ENCODE measurements at places on chromosomes 5 and 9.

DNA sequence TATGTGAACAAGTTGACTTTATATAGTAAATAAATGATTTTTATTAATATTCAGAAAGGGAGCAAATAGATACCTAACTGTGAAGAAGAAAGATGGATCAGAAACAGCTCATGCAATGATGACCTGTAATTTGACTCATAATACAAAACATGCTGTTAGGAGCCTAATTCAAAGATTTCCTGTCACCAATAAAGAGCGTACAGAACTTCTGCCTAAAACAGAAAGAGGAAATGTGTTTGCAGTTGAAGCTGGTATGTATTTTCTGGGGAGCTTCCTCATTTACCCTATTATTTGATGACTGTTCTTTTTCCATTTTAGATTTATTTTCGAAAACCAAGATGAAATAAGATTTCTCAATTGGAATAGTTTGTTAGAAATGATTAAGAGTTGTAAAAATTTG lies 11.4 kb downstream of the YTHDC2 start:
- DNase-seq: no peak

DNA sequence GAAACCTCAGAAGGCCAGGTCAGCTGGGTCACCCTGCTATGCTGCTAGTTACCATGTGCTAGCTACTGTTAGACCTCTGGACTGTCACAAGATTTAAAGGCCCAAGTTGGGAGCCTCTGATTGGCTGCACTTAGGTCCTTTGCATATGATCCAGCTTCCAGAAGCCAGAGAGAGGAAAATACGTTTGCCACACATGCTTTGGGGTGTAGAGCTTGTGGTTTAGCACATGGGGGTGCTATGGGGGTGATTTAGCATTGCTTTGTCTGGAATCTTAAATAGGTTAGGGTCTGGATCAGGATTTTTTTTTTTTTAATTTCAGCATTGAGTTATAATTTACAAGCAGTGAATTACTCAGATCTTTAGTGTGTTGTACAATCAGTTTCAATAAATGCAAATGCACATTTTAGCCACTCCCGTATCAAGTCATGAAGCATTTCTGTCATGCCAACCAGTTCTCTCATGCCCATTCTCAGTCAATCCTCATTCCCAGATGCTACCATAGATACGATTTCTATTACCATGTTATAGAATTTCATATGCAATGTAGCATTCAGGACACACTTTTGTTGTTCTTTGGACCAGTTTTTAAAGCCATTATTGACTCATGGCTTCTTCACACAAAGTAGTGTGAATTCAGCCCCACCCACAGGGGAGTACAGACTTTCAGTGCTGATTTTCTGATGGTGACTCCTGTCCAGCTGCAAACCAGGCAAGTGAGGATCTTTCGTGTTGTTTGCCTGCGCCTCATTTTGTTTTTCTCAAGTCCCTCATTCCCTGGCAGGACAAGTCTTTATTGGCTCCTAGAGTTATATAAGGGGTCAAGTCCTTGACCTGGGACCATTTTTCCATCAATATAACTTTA lies 250.4 kb downstream of the LRRC70 start:
- no peak for DNase-seq

DNA sequence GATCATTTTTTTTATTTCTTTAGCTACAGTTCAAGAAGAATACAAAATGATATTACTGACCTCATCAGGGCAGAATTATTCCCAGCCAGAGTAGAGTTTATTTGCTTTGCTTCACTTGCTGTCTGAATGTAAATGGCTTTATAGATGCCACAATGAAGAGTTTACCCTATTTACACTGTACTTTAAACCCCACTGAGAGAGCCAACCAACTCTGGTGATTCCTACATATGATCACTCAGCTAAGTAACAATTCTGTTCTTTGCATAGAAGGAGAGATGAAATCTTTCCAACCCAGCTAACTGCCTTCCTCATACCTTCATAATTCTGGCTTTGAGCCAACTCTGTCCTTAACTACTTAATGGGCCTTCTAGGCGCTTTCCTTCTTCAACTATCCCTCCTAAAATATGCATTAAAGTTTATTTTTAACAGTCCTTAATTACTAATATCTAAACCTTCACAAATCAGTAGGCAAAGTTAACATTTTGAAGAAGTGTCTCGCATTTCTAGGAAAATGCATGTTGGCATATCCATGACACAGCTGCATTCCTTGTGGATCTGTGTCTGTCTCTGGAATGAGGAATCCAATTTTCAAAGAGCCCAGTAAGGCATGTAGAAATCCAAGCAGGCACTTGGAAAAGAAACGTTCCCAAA lies 284.8 kb upstream of the GRAMD2B start:
- peak; percentile 27 for DNase-seq

- peak; percentile 91 for DNase-seq
Measured at GRCh38 chr9:91071184-91071990, 269.8 kb downstream of the SYK start.

- peak; percentile 81 for DNase-seq
Measured at GRCh38 chr9:128920381-128921058, at the start of gene PHYHD1. PHYHD1 (plus strand) TSS chr9:128920982; CDS start chr9:128922324, 1,342 bp downstream.

DNA sequence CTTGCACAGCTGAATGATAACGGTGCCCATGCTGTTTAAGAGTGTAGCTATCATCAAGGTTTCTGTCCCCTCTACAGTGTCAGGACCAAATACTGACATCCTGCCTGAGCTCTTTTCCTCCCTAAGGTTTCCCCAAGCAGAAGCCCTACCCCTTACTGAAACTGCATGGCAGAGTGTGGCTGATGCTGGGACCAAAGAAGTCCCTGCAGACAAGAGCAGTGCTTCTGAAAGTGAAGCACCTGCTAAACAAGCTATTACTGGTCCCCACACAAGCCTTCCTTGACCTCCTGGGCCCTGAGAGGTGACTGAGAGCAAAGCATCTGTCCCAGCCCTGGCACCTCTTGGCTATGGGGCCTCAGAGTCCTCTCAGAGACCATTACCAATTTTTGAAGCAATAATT lies 56.1 kb downstream of the CFAP90 start:
- DNase-seq: no peak

DNA sequence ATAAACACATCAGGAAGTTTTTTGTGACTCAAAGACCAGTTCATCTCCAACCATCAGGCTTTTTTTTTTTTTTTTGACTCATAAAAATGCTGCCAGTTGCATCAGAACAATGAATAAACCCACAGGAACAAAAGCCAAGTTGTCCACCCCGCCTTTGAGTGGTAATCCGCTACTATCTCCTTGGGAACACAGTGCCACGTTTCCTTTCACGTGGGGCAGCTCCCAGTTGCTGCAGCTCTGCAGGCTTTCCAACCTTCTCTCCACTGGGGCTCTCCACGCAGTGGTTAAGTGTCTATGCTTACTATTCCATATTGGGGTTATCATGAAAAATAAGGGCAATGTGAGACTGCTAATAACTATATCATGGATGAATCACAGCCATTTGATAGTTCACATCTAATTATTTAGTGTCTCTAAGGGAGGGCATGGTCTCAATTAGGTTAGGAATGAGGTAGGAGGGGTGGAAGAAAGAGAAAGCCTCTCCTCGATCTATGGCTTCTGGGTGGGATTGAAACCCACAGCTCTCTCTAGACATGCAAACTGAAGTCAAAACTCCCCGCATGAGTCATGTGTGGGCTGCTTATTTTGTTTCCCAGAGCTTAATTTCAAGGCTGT lies 55.8 kb upstream of the ACTBL2 start:
- DNase-seq: peak; percentile 63

- no peak for DNase-seq
Measured at GRCh38 chr9:79362100-79363081, 209.4 kb upstream of the TLE4 start.

- DNase-seq: no peak
Measured at GRCh38 chr9:94560237-94560636, 5.4 kb downstream of the PCAT7 start.

- no peak for DNase-seq
Measured at GRCh38 chr5:31096238-31096865, 97.1 kb upstream of the CDH6 start.

- no peak for DNase-seq
Measured at GRCh38 chr9:129478961-129479630, 141.8 kb downstream of the C9orf50 start.

DNA sequence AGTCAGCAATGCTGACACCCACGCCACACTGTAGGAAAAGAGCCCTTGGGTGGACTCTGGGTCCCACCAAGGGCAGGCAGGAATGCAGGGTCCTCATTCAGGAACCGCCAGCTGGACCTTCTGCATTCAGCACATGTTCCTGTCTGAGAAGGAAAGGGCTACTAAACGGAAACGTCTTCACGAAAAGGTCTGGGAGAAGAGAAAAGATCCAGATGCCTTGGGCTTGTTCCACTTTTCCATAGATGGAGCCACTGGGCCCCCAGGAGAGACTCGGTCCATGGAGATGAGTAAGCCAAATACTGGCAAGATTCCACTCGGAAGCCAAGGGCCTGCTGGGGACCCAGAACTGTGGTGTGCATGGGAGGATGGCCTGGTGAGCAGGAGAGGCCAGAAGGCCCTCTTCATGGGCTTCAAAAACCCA lies 38.4 kb downstream of the LHFPL2 start:
- DNase-seq: peak; percentile 83

- DNase-seq: no peak
Measured at GRCh38 chr5:6840136-6840793, 127.0 kb downstream of the TENT4A start.

GRCh38 chr9:69554945-69555344 lies 117.2 kb downstream of the APBA1 start:
- DNase-seq: peak; percentile 89

DNA sequence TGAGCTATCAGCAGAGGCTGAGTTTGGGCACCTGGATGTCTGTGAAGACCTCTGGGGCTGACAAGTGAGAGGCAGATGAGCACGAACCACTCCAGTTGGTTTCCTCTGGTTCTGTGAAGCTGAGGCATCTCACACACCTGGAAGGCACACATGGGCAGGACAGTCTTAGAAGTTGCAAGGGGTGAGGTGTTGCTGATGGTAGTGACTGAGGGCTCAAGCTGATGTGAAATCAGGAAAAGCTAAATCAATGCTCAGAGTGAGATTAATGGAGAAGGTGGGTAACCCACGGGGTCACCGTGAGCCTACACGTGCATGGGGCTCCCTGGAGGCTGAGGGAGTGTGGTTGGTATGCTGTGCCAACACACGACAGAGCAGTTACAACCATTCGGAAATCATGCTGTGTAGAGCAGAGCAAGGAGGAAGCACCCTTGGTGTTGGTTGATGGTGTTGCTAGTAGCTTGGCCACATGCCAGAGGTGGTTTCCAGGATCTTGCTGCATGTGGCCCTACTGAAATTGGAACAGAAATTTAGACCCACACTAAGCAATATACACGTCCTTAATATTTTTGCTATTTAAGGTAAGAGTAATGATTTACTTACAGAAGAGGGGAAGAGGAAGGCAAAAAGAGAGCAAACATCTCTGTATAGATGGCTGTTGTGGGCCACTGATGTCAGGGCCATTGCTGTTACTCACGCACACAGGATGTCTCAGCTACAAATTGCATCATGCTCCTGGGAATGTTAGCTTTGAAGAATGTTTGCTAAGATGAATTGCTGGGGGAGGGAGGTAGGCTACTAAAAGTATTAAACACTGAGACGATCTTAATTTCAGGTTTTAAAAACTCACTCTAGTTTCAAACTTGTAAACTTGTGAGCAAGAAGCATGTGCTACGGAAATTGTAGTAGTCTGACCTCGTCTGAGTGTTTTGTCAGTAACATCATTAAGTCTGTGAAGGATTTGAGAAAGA lies 170.5 kb downstream of the ARHGEF28 start:
- peak; percentile 94 for DNase-seq

GRCh38 chr5:149048811-149049210 lies 14.1 kb downstream of the SH3TC2 start:
- no peak for DNase-seq

- peak; percentile 4 for DNase-seq
Measured at GRCh38 chr5:141135030-141135717, at the start of gene PCDHB5. PCDHB5 (plus strand) TSS chr5:141135206; CDS start chr5:141135435, 229 bp downstream.

GRCh38 chr5:44321144-44321725 lies 68.0 kb downstream of the FGF10 start:
- no peak for DNase-seq

- DNase-seq: no peak
Measured at GRCh38 chr9:104177003-104177611, 83.0 kb downstream of the SMC2 start.

- no peak for DNase-seq
Measured at GRCh38 chr5:32280656-32281081, 32.1 kb downstream of the MTMR12 start.

GRCh38 chr5:78961743-78962142 lies 23.4 kb downstream of the ARSB start:
- no peak for DNase-seq

GRCh38 chr5:172077664-172078425 lies 71.4 kb upstream of the FBXW11 start:
- no peak for DNase-seq

DNA sequence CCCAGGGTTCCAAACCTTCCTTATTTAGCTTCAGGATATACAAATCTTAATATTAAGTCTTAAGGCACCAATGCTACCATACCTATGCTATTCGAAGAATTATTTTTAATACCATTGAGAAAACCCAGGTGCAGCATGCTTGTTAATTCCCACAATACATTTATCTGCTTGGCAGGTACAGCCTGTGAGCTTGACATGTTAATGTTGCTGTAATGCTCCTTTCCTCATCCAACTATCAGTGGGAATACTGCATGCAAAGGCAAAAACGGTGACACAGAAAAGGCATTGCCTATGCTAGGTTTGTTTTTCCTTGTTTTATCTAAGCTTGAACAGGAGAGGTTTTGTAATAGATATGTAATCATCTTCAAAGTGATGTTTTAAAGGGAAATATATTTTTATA lies 135.7 kb upstream of the COX7C start:
- DNase-seq: no peak

- no peak for DNase-seq
Measured at GRCh38 chr5:55913466-55914413, 62.6 kb downstream of the IL31RA start.

DNA sequence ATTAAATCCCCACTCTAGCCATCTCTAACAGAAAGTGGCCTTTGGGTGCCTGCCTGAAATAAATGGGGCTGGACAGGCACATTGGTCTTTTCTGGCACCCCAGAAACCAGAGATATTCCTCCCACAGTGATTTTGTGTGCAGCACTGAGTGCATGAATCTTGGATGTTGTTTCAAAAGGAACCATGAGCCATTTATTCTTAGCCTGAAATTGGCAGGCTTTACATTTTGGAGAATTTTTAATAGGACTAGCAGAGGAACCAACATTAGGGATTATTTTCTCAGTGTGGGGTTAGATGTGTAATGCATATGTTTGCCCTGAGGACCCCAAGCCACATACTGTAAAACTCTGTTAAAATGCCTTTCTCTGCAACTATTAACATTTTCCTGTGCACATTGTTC lies 451.3 kb downstream of the NFIB start:
- DNase-seq: no peak

DNA sequence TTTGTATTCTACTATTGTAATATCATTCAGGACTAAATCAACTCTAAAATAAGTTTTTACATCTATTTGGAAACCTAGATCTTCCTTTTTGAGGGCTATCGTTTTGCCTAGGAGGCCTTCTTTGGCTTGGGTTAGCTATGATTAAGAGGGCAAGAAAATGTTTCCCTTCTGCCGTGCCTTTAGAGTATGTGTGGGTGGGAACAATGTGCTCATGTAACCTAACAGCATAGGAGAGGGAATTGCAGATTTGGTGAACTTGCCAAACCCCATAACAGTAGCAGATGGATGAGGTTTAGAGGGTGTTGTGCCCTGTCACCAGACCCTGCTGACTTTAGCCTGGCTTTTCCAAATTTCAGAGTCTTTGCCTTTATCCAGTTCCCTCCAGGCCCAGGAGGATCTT lies 339.0 kb downstream of the ADGRV1 start:
- DNase-seq: no peak
